ENCODE measurements at places on chromosomes 5 and 9.

- no peak for DNase-seq
These were observed 1.7 kb downstream of the MBLAC2 start for GRCh38 chr5:90472783-90473395.

DNA sequence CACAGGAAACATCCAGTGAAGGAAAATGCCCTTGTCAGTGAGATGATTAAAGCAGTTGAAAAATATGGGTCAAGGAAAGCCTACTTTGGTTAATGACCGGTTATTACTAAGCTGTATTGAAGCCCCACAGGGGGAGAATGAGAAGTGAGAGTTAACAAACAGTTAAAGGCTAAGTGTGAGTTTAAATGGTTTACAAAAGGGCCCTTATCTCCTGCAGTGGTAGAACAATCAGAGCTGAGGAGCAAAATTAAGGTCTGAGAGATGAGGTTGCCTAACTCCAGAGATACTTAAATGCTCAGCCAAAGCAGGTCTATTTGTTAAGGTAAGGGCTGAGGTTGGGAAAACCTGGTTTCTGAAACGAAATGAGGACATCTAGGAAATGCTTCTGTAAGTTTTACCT is 75.1 kb upstream of the FER start:
- DNase-seq: no peak

- no peak for DNase-seq
These were observed 149.7 kb upstream of the FBXL17 start for GRCh38 chr5:108531367-108532128.

- no peak for DNase-seq
These were observed 8.3 kb upstream of the RETREG1 start for GRCh38 chr5:16625096-16625495.

- peak; percentile 93 for DNase-seq
These were observed 2.5 kb upstream of the SPRY4 start for GRCh38 chr5:142327111-142327842.

DNA sequence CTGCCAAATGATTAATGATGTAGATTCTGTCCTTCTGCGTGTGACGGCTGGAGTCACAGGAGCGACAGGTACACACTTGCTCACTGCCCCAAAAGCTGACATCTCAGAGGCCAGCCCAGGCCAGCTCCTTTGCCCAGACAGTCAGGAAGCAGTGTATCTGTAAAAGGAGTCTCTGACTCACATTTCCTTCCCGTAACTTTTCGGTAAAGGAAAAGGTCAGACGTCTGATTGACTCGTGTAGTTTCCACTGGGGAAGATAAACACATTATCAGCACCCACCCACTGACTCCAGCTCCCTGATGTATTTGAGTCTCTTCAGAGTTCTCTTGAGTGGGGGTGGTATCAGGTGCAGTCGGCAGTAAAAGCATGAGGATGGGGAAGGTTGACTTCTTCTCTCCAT is 64.4 kb upstream of the WWC1 start:
- no peak for DNase-seq

- peak; percentile 51 for DNase-seq
These were observed 22.5 kb upstream of the POMT1 start for GRCh38 chr9:131480258-131480657.

GRCh38 chr5:133552925-133553525 is 59.3 kb downstream of the FSTL4 start:
- DNase-seq: peak; percentile 64

DNA sequence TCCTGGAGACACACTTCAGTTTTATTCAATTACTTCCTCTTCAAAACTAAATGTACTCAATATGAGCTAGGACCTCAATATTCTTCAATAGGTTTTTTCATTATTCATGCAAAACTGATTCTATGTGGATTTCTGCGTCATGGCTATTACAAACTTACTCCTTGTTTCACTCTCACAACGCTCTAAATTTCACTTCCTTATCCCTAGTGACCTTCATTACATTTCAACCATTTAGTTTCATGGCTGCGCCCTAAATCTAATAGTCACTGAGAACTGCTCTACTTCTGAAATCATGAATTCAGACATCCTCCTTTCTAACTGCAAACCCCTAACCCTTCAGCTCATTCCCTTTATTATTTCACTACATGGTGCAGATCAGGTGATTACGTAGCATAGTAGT is 93.9 kb downstream of the SLC25A46 start:
- no peak for DNase-seq

DNA sequence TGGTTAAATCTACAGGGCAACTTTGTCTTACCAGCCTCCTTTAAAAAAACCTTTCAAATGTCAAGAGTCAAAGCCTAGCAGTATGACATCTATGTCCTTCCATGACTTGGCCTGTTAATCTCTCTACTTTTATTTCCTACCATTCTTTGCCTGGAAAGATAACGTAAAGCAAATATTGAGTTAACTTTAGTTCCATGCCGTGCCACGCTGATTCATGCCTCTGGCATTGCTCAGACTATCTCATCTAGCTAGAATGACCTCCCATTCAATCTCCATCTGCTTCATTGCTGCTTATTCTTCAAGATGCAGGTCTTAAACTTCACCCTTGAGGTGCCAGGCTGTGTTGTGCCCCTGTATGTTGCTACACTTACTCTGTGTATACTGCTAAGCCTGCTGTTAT is 729.8 kb downstream of the EFNA5 start:
- DNase-seq: peak; percentile 1

- DNase-seq: no peak
These were observed 85.4 kb downstream of the SEMA4D start for GRCh38 chr9:89412541-89412940.

GRCh38 chr9:82805027-82805426 is 257.9 kb downstream of the RASEF start:
- DNase-seq: no peak

DNA sequence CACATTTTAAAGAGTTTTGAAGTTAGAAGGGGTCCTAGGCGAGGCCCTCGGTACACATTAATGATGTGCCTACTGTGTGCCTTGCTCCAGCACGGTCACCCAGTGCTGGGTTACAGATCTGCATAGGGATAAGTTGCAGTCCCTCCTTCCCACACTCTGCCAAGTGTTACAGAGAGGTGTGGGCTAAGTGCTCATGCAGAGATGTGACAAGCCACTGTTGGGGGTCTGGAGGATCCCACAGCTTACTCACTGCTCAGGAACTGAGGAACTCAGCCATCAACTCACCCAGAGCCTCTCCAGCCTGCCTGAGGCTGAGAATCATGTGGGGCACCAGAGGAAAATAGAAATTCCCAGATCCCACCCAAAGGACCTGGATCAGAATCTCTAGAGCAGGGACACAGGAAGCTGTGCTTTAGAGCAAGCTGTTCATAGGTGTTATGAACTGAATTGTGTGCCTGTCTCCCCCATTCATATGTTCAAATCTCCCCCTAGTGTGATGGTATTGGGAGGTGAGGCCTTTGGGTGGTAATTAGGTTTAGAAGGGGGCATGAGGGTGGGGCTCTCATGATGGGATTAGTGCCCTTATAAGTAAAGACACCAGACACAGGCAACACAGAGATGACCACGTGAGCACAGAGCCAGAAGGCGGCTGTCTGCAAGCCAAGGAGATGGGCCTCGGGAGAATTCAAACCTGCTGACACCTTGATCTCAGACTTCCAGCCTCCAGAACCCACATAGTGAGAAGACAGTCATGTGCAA is 164.1 kb downstream of the HSD17B3 start:
- DNase-seq: no peak
